Activated T-cell treated with anti-CD3 and anti-CD28 coated beads for 1 hour (primary cell): ENCODE measurements at places on chromosomes 3 and 15.

DNA sequence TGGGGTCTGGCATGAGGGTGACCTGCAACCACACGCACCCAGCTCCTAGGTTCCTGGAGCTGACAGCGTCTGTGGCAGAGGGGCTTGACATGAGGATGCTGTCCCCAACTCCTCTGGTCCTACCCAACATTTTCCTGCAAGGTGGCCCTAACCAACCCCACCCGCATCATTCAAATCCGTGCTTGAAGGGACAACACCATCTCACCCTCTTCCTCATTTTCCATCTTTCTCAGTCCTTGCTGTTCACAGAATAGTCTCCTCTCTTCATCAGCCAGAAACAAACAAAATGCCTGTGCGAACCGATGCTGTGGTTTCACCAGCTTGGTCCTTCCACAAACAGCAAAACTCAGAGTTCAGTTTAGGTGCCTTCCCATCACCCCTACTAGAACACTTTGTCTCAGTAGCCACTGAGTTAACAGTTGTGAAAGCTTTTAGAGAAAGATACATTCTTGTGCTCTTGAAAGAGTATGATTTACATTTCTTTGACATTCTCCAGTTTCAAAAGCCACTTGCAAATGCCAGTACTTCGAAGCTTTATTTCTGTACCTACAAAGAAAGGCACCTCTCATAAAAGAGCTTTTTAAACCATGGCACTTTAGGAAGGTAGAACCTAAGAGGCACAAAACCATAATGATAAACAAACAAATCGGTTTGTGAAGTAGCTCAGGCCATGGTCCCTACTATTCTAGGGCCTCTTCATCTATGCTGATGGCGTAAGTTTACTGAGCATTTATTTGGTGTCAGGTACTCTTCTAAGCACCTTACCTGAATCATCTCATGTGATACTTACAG, 360.1 kb downstream of the SHQ1 start:
- no peak for DNase-seq

GRCh38 chr15:77243135-77243534, 172.2 kb upstream of the TSPAN3 start:
- DNase-seq: no peak

DNA sequence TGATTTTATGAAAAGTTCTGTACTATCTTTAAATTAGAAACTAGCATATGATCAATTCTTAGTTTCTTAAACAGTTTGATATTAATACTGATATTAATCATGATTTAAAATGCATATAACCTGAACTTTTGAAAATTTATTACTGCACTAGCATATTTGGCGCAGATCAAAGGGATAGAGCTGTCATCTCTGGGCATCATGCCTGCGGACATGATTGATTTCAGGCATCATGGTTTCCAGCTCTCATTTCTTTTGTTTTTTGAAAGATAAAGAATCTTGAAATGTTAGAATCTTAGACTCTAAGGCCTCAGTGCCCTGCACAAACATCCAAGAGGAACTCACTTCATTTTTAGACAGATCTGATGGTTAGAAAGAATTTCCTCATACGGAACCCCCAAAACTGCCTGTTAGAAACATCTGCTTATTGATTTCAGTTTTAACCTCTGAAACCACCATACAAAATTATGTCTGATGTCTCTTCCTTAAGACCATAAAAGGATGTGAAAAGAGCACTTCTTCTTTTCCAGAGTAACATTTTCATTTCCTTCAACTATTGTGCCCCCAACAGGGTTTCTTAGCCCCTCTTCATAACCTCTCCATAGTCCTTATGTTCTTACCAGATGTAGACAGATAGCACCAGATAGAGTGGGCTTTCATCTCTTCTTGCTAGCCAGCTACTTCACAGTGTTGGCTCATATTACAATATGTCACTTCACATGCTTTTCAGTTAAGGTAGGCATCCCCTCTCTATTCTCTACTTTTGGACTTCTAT, 110.8 kb downstream of the BBX start:
- no peak for DNase-seq

GRCh38 chr3:157231071-157231470, 71.1 kb upstream of the CCNL1 start:
- DNase-seq: no peak

DNA sequence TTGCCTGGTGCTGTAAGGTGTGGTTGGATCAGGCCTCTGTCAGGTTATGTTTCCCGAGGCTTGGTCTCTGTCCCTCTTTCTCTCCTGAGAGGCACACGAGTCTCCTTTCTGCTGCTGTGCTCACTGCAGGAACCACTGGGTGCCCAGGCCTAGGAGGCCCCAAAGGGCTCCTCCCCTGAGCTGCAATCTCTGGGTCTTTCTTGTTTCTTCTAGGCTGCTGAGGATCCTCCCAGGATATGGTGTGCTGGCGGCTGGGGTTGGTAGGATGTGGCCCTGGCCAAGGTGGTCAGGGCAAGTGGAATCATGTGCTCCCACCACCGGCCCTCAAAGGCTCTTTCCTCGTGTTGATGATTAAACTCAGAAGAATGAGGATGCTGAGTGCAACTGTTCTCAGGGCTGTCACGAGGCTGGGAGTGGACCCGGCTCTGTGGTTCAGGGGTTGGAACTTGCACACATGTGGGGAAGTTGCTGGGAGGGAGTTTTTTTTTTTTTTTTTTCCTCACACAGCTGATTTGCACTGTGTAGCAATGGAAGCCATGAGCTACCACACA, 43.6 kb upstream of the CTSH start:
- DNase-seq: no peak
